IPS-NIHi11 (cell line): ENCODE measurements at places on chromosomes 5 and 9.

GRCh38 chr5:66818304-66818934 is 222.2 kb downstream of the MAST4 start:
- DNase-seq, result no peak

GRCh38 chr9:18396102-18396728 is 77.7 kb upstream of the ADAMTSL1 start:
- DNase-seq, result no peak

GRCh38 chr9:104871961-104872527 is 55.9 kb downstream of the ABCA1 start:
- no peak for DNase-seq

- DNase-seq, result no peak
These were observed 50.5 kb upstream of the SH3PXD2B start for GRCh38 chr5:172504701-172505402.
